ENCODE measurements at places on chromosomes 11 and 22.

DNA sequence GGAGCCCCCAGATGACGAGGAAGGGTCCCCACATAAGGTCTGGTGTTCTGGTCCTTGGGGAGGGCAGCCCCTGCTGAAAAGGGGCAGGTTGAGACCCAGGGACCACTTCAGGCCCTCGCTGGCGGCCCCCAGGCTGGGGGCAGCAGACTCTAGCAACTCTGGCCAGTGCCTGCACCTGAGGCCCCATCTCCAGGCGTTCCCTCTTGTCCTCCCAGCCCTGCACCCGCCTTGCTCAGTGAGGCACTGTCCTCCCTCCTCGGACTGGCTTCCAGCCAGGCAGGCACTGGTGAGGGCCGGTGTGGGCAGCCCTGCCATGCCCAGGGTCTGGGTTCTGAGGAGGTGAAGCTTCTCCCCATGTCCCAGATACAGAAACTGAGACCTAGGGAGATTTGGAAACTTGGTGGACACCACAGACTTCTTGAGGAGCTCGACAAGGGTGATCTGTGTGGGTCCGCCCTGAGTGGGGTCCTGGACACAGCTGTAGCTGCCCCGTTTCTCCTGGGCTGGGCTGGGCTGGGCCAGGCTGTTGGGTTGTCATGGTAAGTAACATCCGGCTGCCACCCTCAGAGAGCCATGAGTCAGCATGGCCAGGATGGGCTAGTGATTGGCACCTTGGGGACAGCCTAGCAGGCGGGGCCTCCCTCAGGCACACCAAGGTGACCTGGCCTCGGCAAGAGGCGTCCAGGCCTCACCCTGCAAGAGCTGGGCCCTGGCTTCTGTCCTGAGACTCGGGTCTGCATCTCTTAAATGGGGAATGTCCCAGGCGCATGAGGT lies 11.1 kb upstream of the PHLDA2 start:
- no peak for DNase-seq

DNA sequence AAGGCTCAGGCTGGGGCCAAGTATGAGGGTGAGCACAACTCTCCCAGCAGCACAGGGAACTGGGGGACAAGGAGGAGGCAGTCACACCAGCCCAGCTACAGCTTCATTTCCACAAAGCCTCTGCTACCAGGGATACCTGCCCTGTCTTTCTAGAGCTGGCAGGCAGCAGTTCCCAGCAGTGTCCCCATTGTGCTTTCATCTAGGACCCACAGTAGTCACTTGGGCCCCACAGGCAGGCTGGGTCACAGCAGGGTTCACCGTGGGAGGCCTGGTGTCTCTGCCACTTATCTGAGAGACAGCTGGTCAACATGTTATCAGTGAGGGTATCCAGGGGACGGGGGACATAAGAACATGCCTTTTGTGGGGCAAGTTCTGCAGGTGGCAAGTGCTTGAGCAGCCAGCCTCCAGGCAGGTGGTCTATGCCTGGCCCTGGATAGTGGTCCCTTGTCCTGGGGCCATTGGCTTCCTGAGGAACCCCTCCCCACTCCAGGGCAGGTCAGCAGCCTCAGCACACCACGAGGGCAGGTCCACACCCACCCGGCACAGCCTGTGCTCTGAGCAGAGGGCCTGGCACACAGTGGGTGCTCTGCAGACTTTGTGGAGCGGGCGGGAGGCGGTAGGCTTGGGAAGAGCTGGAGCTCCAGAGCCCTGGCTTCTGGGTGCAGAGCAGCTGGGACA lies 29.9 kb downstream of the GNAZ start:
- no peak for DNase-seq

GRCh38 chr11:78659326-78660270 lies 84.9 kb upstream of the NARS2 start:
- no peak for DNase-seq

DNA sequence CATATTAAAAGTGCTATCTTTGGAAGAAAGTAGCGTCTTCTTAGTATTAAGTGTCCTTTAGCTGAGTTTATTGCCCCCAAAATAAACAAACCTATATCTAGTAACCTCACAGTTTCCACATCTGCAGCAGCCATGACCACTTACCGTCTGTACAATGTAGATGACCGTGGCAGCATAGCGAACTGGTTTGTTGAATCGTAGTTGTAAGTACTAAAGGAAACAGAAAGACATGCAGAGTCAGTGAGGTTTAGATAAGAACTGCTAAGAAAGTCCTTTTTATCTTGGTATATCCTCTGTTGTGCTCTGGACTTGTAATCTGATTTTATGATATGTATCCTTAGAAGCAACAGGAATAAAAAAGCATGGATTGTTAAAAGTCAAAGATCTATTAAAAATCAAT lies 9.4 kb downstream of the SLC5A12 start:
- DNase-seq: no peak

DNA sequence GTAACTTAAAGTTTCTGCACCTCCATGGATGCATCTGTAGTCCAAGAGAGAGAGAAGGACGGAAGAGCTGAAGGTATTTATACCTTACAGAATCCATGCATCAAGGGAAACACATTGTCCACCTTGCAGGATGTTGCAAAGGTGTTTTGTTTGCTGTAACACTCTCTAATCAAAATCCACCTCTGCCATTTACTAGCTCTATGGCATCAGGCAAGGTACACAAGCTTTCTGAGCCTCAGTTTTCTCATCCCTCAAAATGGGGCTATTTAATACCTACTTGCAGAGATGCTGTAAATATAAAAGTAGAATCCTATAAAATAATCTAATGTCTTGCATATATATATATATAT lies 21.6 kb upstream of the SPON1 start:
- DNase-seq: no peak

- DNase-seq: no peak
Observed at GRCh38 chr11:5291207-5291838, 10.4 kb downstream of the OR51B4 start.

DNA sequence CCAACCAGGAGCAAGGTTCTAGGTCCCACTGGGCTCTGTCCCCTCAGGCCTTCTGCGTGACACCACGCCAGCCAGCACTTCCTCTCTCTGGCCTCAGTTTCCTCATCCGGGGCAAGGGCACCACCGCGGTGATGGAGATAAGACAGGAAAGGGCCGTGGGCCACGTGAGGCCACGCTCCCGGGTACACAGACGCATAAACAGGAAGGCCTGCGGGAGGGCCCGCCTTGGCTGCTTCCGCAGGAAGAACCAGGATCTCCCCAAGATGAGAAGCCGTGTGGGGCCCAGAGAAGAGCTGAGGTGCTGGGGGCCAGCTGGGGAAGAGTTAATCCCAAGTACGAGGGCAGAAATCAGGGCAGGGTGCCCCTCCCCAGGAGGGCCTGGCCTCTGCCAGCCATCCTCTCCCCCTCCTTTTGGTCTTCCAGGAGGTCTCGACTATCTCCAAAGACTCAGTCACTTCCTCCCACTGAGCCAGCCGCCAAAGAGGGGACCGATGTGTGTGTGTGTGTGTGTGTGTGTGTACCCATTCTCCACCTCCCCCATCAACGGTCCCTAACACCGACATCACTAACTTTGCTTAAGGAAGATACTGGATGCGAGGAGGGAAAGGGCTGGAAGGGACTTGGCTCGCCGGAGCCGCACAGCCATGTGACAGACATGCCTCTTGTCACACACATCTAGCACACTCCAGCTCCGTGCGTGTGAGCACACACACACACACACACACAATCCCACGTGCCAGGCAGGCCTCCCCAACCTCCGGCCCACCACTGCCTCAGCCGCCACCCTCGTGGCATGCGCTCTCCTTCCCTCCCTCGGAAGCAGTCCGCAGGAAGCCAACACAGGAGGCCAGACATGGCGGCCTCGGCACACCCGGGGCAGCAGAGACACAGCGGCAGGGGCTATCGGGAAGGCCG lies 1.4 kb downstream of the MFNG start:
- no peak for DNase-seq

- no peak for DNase-seq
Observed at GRCh38 chr11:63015521-63016215, at the start of gene SLC22A8. SLC22A8 (minus strand) TSS chr11:63015841; CDS start chr11:63014958, 883 bp downstream.

GRCh38 chr11:133175103-133175502 lies 357.2 kb downstream of the OPCML start:
- DNase-seq: no peak

- no peak for DNase-seq
Observed at GRCh38 chr11:115845872-115846271, 341.7 kb upstream of the CADM1 start.

DNA sequence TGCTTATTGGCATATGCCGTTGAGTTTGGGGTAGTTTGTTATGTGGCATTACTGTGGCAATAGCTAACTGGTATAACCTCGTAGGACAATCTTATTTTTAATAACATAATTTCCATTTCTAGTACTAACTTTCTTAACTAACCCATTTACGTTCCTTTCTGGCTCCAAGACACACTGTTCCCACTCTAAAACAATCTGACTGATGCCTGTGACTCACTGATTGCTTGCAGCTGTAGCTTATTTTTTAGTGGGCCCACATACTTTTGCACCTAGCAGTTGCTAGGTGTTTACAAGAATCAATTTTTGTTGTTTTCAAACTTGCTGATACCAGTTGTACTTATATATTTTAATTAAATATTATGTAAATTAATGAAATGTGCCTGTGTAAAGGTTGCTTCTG lies 52.2 kb downstream of the FAT3 start:
- no peak for DNase-seq

DNA sequence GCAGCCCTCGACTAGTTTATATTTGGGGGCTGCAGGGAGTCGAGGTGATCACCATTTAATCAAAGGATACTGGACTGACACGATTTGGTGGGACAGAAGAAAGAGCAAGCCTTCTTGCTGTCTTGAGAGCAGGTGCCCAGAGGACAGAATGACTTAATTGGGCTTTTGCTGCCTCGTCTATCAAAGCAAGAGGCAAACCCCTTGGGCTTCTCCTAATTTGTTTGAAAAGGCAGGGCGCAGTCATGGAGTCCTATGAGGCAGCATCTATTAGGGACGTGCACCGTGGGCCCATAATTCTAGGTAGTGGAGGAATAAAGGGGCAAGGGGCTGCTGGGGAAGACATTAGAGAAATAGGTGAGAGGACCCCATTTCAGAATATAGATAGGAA lies 1411.3 kb downstream of the TBC1D22A start:
- DNase-seq: no peak

- DNase-seq: no peak
Observed at GRCh38 chr22:35383679-35384071, 2.8 kb downstream of the HMOX1 start.

GRCh38 chr11:99260696-99261095 lies 239.9 kb downstream of the CNTN5 start:
- DNase-seq: no peak

DNA sequence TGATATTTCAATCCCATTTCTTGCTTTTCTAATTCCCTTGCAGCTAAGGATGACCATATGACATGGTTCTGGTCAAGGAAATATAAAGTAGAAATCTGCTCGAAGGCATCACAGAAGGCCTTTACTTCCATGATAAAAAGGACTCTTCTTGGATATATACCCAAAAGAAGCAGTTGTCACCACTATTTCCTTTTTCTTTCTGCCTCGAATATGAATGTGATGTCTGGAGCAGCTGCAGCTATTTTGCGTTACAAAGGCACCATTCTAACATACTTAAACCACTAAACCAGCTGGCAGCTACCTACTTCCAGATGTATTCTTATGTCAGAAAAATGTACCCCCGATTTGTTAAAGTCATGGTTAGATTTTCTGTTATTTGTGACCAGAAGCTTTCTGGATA lies 18.9 kb downstream of the EXPH5 start:
- no peak for DNase-seq
